ENCODE measurements at places on chromosomes 7 and 10.

DNA sequence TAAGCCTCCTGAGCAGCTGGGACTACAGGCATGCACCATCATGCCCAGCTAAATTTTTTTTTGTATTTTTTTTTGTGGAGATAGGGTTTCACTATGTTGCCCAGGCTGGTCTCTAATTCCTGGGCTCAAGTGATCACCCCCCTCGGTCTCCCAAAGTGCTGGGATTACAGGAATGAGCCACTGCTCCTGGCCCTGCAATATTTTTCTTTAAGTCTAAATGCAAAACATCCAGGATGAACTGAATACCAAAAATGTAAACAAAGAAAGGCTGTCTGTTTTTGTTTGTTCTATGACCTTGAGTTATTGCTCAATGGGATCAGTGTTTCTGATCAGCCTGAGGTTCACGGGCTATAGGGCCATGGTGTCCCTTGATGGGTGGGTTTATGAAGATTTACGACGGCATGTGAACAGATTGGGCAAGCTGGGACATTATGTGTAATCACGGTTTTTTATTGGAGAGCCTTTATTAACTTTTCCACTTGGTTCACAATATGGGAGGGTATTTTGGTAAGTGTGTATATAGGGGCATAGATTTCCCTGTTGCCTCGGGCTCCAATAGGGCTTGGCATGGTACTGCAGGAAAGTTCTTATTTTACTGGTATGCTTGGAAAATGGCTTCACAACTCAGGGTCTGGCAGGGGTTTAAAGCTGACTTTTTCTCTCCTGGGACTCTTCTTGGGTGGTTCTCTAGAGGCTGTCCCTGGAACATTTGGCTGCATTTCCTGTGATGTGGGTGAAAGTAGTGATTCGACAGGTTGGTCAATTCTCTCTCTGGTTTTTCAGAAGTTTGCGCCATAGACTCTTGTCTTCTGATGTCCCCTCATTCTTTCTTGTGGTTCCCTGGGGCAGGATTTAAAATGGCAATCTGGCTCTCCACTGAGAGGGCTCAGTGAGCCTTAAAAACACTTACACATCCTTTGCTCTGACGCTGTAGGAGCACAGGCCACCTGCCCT, 41.6 kb downstream of the MRPS33 start:
- no peak for DNase-seq

GRCh38 chr7:70631718-70632117, 500.2 kb upstream of the GALNT17 start:
- DNase-seq = no peak

- DNase-seq = no peak
These were observed 216.7 kb downstream of the EMX2 start for GRCh38 chr10:117759266-117759665.

- DNase-seq = no peak
These were observed 61.5 kb upstream of the GDF10 start for GRCh38 chr10:47238331-47239095.

DNA sequence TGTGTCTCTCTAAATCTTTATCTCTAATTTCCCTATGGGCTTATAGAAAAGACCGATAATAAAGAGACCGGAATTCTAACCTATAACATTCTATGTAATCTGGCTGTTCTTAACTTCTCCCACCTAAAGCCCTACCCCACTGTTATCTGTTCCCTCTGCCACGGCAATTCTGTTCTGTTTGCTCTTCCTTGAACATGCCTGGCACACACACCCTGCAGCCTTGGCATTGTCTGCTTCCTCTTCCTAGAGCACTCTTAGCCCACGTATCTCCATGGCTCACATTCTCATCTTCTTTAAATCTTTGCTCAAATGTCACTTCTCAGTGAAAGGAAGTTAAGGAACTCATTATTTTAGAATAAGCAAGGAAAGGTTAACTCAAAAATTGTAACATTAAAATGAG, 309.2 kb downstream of the GPR158 start:
- DNase-seq = no peak

DNA sequence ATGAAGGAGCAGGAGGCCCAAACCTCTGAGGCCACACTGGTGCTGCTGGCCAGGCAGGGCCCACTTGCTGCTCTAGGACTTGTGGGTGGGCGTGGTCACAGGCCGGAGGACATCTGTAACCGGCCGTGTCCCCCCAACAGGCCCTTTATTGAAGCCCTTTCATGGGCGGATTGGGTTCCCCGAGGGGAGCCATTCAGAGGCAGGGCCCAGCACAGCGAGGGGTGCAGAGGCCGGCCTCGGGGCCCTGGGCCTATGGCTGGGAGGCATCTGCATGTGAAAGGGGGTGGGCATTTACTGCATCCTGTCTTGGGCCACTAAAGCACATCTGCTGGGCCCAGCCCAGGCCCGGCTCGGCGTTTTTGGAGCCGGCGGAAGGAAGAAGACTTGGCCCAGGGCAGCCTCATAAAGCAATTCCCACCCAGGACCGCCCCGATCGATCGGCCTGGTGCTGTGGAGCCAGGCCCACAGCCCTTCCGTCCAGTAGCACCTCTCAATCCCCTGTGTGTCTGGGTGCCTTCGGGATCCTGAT, 8.4 kb downstream of the LHPP start:
- no peak for DNase-seq

All from stimulated activated CD4-positive, alpha-beta T cell treated with anti-CD3 and anti-CD28 coated beads, Interleukin-1b, Interleukin-23, amount 100 ng/mL, for 24 hours (primary cell).